ENCODE measurements at places on chromosomes 5 and 9.

DNA sequence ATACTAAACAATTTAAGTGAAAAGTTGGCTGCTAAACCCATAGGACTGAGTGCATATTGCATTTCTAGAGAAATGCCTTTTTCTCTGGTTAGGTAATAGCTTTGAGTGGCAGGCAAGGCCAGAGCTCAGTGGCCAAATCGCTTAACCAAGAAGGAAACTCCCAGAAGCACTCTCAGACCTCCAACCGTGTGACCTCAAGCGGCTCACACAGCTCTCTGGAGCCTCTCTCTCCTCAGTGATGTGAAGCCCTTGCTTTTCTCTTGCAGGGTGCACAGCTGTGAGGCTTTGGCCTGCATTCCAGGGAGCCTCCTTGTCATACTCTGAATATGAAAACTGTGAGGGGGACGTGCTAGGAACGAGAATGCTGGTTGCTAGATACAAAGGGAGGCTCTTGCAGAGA, 106.7 kb downstream of the INSYN2B start:
- DNase-seq, result no peak

DNA sequence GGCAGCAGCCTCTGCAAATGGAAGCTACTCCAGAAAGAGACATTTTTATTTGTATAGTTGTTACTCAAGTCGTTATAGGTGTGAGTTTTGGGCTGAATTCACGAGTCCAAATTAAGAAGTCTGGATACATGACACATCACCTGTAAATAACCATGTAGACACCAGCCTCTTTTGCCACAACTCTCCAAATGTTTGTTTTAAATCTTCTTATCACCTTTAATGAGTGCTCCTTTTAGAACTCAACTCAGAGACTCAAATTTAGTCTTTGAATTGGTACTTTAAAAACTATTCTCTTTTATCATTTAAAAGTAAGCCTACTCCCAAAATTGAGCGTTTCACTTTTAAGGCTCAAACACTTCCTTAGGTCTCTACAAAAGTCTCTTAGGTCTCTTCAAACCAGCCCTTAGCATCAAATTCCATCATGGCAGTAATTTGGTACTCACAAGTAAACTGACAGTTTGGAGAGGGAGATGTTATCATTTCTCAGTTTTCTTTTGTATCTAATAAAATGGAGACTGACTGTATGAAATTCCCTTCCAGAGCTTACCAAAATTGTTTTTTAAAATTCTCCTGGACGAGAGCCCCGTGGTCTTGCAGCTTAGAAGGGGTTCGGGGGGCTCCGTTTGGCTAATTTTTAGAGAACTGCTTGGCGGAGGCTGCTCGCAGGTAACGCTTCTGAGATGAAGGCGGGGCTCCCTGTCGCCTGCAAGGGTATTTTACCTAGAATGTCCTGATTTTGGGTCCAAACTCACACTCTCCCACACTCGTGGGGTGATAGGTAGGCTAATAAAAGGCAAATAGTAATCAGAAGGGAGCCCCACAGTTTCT, 194.6 kb downstream of the MEF2C start:
- no peak for DNase-seq

GRCh38 chr5:72268753-72269410, 51.2 kb downstream of the MRPS27 start:
- peak; percentile 58 for DNase-seq

- DNase-seq, result no peak
Measured at GRCh38 chr5:136675769-136676168, 310.4 kb upstream of the TRPC7 start.

DNA sequence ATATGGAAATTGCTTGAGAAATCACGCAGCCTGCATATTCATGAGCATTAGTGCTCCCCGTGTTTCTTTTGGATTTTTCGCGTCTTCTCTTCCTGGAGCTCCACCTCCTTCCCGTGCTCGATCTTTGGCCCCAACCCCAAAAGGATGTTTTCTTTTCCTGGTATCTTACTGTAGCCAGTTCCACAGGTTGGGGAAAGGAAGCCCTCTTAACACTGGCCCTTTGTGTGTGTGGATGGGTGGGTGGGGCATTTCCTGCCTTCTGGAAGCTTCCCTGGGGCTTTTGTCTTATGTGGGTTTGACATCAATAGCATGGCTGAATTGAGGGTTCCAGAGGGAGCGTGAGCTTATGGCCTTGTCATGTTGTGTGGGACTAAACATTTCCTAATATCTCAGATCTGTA, 21.9 kb downstream of the STXBP1 start:
- DNase-seq, result no peak

GRCh38 chr9:81665322-81665871, 23.9 kb downstream of the TLE1 start:
- DNase-seq, result no peak

DNA sequence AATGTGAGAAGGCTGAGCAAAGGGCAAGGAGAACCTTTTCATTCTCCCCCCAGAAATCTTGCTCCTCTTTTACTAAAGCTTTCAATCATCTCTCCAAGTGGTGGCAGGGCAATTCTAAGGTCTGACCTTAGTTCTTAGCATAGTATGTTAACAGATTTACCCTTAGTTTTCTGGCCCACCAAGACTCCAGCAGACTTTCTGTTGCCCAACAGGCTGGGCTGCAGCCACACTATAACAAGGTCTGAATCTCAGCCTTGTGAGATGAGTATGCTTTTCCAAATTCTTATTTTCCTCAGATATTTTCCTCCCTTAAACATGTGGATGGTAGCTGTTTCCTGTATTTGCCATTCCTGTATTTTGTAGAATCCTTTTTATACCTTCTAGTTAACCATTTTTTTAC, 69.5 kb downstream of the NIPBL start:
- no peak for DNase-seq

- DNase-seq, result no peak
Measured at GRCh38 chr9:84926793-84927192, 257.3 kb downstream of the NTRK2 start.

DNA sequence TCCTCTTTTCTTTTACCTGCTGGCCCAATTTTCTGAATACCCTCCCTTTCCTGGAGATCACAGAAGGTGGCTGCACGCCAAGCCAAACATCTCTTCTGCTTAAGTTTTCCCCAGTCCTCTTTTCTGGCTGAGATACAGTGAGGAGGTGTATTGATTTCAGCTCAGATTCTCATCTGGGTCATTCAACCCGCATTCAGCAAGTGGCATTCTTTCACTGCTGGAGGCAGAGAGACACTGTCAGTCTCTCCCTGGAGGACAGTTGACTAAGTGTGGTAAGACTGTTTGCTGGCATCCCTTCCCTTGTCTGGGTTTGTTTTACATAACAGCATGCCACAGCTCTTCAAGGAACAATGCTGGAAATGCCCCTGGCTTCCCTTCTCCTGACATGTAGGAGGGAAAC, 60.5 kb downstream of the GABRG2 start:
- no peak for DNase-seq

DNA sequence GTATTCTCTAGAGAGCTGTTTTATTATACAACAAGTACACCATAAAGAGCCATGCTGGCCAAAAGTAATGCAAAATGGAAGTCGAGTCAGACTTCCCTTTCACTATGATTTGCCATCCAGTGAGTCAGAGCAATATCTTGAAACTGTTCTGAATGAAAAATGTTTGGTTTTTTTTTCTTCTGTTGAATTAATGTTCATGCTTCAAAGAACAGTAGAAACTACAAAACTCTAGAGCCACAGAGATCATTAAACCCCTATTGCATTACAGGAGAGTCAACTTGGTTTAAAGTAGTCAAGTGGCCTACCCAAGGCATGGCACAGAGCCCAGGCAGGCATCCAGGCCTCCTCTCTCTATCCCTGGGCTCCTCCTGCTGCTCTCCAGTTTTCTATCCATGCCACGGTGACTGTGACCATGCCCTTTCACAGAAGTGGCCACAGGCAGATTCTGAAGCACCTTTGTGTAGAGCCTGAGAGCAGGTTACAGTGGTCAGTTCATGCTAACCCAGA, 358.9 kb downstream of the DEPDC1B start:
- no peak for DNase-seq

- no peak for DNase-seq
Measured at GRCh38 chr9:23663536-23663935, 162.5 kb downstream of the ELAVL2 start.

DNA sequence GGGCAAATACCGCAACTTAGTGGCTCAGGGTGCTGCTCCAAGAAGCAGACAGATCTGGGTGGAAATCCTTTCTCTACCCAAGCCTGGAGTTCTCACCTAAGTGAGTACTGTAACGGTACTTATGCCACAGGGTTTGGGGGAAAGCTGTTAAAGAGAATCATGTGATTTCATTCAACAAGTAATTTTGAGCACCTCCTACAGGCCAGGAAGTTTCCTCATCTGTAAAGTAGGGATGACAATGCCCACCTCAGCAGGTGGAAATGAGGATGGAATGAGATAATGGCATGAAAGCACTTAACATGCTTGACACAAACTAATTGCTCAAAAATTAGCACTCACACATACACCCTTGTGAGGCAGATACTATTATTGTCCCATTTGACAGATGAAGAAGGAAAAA, 114.1 kb downstream of the JAKMIP2 start:
- DNase-seq, result no peak

All from activated naive CD4-positive, alpha-beta T cell treated with anti-CD3 and anti-CD28 coated beads for 36 hours (primary cell).